ENCODE measurements at places on chromosomes 5 and 9.

DNA sequence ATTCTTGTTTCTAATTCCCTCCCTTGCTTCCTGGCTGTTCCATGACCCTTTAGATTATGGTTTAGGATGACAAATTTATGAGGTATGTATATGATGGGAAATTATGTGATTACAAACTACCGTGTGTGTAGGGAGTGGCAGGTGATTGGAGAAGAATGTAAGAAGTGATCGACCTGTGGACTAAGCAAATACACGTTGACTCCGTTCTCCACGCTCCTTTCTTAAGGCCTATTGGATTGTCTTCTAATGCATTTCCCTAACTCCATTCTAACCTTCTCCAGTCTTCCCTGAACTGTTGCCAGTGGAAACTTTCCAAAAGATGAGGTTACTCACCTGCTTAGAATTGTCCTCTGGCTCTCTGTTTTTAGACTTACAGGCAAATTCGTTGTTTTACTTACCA is 36.6 kb downstream of the MVB12B start:
- DNase-seq, result no peak

GRCh38 chr9:127388037-127388855 is 8.7 kb upstream of the SLC2A8 start:
- peak; percentile 86 for DNase-seq

GRCh38 chr5:174409070-174409469 is 315.3 kb upstream of the MSX2 start:
- DNase-seq, result no peak

- no peak for DNase-seq
These were observed 28.5 kb upstream of the UNC5A start for GRCh38 chr5:176781638-176782570.

DNA sequence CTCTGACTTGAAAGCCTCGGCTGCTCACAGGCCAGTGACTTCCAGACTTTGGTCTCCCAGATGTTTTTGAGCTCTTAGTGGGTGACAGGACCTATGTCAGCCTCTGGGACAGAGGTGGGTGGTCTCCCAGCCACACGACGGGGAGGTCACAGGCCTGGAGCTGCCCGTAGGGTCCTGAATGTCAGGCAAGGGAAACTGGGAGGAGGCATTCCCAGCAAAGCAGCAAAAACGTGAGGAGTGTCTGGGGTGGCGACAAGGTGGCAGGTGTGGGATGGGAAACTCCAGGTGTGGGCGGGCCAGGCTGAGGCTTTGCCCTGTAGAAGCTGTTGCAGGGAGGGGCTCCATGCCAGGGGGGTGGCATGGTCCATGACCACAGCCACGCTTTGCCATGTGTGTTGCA is 110.5 kb downstream of the CACNA1B start:
- DNase-seq, result no peak
